Right hindlimb (tissue), 1 donor: ENCODE measurements at places on chromosomes 5 and 9.

DNA sequence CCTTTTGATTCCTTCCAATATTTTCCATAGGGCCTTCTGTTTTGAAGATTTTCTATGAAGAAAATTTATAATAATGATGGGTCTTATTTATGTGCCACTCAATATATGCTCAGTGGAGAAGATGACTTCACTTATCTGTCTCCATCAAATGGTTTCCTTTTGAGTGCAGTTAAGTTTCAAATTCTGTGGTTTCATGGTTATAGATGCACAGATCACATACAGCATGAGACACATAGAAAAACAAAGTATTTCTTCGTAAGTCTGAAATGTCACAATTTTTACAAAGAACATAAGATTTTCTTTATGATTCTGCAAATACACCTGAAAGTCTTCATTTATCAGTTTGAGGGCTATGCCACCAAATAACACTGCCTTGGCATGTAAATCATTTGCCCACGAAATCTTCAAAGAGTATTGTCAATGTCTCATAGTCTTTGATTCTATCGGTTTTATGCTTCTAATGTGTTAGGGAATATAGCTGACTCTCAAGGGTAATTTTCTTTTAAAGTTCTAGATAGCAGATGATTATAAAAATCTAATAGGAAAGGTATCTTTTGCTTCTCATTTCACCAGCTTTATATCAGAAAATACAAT lies 14.1 kb downstream of the CFAP95 start:
- no peak for DNase-seq

DNA sequence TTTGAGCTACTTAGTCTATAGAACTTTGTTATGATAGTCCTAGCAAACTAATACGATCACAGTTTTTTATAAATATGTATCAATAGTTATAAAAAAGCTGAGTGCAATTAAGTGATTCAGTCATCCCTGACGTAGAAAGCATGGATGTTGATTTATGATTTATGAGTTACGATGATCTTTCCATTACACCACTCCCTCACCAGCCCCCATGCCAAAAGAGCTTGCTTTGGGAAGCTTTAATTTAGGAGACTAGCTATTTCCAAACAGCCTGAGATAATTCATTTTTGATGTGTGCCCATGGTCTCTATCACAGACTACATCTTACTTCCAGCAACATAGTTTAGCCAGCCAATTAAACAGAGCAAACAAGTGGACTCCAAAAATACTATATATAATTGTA lies 256.8 kb downstream of the GABRG2 start:
- DNase-seq, result no peak

- DNase-seq, result peak; percentile 36
These were observed 302.6 kb downstream of the ENC1 start for GRCh38 chr5:74337984-74338310.

- no peak for DNase-seq
These were observed 81.0 kb downstream of the WWC1 start for GRCh38 chr5:168372356-168372946.

- DNase-seq, result peak; percentile 73
These were observed 101.0 kb downstream of the CD180 start for GRCh38 chr5:67095346-67096171.

- DNase-seq, result no peak
These were observed 19.1 kb upstream of the FOXB2 start for GRCh38 chr9:77000330-77000729.

GRCh38 chr5:157497875-157498611 lies 38.0 kb downstream of the NIPAL4 start:
- DNase-seq, result no peak

DNA sequence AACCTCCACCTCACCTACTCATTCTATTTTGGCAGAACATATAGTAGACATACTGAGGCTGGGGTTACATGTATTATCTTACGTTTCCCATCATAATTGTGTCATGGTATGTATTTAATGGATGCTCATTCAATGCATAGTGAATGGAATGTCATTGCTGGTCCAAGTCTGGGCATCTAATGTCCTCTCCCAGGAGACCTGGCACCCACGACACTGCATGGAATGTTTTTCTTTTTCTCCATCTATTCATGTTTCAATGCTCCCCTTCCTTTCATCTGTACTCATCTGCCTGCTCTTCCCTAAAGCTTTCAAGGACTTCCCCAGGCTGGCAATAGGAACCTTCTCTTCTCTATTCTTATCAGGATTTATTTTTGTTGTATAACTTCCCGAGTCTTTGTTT lies 50.8 kb upstream of the SLIT3 start:
- no peak for DNase-seq

- no peak for DNase-seq
These were observed 61.0 kb upstream of the LARP1 start for GRCh38 chr5:154694159-154694558.

GRCh38 chr5:83540783-83541182 lies 69.2 kb downstream of the VCAN start:
- no peak for DNase-seq

- no peak for DNase-seq
These were observed 57.7 kb upstream of the MAMDC2 start for GRCh38 chr9:69985971-69986370.

- DNase-seq, result no peak
These were observed 353.4 kb upstream of the GRIA1 start for GRCh38 chr5:153136910-153137614.

DNA sequence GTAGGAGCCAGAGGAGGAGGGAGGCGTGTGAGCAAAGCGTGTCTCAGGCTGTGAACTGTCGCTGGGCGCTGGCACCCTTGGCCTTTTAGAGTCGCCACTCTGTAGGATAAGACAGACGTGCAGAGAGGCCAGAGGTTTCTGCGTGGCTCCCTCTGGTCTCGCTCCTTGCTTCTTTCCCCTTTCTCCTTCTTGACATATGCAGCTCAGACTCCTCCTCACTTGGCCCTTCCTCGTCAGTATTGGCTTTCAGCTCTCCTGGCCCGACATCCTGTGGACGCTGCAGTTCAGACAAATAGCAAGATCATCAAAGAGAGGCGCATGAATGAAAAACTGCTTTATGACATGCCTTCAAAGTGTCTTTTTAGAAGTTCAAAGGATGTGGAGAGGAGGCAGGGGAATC lies 116.8 kb upstream of the SPRY4 start:
- peak; percentile 81 for DNase-seq

DNA sequence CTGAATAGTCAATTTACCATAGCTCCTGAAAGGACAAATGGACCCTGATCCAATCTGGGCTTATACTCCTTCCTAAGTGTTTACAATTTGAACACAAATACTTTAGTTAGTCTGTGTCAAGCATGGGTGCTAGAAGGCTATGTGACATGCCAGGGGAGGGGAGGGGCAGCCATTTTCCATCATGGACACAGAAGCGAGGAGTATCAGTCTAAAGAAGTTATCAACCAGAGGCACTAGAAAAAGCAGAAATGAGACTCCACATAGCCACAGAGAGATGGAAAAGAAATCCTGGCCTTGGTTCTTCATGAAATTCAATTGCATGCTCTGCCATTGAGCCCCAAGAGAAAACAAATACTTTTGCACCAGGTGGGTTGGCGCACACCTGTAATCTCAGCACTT lies 61.8 kb downstream of the NR6A1 start:
- DNase-seq, result no peak

DNA sequence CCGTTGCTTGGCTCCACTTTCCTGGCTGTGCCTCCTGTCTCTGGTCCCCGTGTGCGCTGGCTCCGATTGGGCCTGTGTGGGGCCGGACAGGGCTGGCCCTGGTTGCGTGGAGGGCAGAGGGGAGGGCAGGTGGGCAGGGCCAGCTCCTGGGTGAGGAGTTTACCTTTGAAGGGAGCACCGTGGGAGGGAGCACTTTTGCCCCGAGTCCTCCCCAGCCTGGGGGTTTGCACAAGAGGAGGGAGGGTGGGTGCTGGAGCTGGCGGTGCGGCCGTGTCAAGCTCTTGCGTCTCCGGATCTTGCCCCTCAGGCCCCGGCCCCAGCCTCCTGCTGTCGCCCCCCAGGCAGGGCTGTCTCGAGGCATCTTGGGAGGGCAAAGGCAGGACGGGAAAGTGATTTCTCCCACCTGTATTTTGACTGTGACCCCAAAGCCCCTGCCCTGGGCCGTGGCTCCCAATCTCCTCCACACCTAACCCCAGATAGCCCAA lies 48.3 kb upstream of the EXOC3 start:
- DNase-seq, result peak; percentile 18

GRCh38 chr9:126752376-126752775 lies 52.5 kb upstream of the ZBTB43 start:
- no peak for DNase-seq

GRCh38 chr5:172584638-172585037 lies 56.4 kb upstream of the NEURL1B start:
- no peak for DNase-seq

DNA sequence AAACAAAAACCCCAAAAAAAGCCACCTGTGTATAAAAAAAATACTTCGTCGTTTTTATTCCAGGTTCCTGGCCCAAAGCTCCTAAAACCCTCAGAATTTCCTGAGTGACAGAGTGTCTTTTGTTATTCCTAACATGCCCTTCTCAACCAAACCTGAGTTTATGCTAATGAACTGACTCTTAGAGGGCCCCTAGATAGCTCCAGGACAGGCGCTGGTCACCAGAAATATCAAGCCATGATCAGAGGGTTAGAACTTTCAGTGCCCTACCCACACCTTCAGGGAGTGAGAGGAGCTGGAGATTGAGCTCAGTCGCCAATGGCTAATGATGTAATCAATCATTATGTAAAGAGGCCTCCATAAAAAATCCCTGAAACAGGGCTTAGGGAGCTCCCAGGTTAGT lies 15.7 kb downstream of the AUH start:
- no peak for DNase-seq

DNA sequence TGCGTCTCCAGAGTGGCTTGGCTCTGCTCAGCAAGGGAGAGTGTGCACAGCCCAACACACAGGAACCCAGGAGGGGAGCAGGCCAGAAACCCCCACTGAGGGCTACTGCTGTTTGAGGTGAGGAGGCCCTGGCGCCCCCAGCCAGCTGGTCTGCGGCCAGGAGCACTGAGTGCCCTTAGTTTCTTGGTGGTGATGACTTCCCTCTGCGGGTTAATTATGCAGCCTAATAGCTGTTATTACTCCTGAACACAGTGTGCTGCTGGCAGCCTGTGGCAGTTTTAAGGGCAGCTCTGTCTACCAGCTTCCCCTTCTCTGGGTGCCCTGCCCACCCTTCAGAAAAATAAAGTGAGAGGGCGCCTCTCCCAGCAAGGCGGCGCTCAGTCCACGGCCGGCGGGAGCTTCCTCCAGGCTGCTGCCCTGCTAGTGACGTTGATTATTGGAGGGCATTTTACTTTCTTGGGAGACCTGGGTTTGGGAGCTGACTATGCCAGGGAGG lies 19.2 kb downstream of the GADD45G start:
- DNase-seq, result no peak

- no peak for DNase-seq
These were observed 1229.5 kb upstream of the CDH6 start for GRCh38 chr5:29963956-29964355.

- DNase-seq, result no peak
These were observed 106.4 kb downstream of the AUH start for GRCh38 chr9:91255327-91255726.

DNA sequence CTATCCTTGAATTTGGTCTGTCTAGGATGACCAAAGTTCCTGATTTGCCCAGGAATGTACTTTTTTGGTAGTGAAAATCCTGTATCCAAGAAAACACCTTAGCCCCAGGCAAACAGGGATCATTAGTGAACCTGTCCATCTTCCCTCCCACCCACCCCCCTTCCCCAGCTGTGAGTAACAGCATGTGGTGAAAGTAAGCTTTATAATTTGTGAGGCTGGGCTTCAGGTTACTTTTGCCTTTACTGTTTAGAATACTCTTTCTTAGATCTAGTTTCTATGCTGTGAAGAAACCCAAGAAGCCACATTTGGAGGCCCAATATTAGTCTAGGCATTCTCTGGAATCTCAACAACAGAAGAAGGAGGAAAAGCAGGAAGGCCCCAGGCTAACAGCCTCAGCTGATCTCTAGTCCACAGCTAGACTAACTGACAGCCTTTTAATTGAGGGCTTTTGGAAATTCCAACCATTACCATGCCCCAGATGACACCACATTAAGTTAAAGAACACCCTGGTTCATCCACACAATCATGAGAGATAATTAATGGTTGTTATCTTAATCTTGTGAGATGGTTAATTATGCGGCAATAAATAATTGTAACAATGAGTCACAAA lies 703.0 kb upstream of the NUDT12 start:
- DNase-seq, result no peak
